ENCODE measurements at places on chromosomes 4 and X.

- DNase-seq, result no peak
Observed at GRCh38 chr4:182062936-182063335, 180.3 kb upstream of the TENM3 start.

DNA sequence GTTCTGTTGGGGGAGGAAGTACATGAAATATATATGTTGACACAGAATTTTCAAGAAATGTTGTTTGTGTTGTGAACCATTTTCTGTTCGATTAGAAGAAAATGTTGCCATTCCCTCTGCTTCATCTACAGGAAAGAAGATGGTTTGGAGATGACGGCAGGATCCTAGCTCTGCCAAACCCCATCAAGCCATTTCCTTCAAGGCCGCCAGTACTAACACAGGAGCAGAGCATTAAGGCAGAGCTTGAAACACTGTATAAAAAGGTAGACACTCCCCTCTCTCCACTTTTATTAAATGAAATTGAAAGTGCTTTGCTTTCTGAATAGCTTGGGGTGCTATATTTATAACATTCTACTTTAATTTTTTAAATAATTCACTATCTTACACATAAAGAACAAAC is 46.8 kb downstream of the CC2D2A start:
- no peak for DNase-seq

DNA sequence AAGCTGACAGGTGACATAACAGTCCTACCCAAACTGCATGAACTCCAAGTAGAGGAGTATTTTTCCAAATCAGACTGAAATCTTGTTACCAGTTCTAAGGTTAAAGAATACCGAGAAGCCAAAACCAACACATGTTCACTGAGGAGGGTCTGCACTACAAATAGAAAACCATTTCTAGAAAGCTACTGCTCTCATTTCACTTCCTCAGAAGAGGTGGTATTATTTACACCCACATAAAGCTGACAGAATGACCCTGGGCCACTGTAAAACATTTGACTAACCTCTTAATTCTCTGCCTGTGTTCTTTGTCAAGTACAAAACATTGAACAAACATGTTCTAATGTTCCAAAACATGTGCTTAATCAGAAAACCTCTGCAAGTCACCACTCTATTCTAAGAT is 95.8 kb downstream of the IQCM start:
- no peak for DNase-seq

GRCh38 chr4:36399762-36400353 is 118.4 kb downstream of the DTHD1 start:
- peak; percentile 32 for DNase-seq

GRCh38 chrX:19168609-19169008 is 46.3 kb upstream of the ADGRG2 start:
- DNase-seq, result no peak

GRCh38 chr4:20416800-20417199 is 165.1 kb downstream of the SLIT2 start:
- no peak for DNase-seq

GRCh38 chrX:46310815-46311497 is 234.3 kb downstream of the ZNF674 start:
- no peak for DNase-seq

DNA sequence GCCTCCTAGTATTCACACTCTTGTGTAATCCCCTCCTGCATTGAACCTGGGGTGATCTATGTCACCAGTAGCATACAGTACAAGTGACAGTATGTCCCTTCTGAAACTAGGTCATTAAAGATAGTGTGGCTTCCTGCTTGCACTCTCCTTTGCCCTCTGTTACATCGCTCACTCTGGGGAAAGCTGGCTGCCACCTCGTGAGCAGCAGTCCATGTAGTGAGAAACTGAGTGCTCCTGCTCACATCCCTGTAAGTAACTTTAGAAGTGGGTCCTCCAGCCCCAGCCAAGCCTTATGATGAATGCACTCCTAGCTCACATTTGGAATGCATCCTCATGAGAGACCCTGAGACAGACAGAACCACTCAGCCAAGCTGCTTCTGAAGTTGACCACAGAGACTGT is 89.8 kb upstream of the TNIP3 start:
- DNase-seq, result no peak

- DNase-seq, result no peak
Observed at GRCh38 chrX:130482871-130483270, 81.1 kb downstream of the RBMX2 start.

DNA sequence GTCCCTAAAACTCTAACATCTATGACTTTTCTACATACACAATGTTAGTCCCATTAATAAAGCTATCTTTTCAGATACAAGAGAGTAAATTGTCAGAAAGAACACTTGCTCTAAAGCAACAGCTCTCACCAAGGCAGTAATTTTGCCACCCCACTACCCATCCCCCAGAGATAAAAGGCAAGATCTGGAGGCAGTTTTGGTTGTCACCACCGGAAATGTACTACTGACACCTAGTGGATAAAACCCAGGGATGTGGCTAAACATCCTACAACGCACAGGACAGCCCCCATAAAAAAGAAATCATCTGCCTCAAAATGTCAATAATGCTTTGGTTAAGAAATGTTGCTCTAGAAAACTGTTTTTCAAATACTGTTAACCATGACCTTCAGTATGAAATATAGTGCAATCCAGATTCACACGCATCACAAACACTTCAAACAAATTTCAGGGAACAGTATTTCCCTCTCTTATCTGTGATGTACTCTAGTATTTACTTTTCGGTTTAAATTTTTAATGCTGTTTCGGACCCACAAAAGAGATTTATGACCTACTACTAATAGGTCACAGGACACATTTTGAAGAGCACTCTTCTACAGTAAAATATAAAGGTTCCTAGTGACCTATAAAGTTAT is 5.1 kb downstream of the FBXL5 start:
- DNase-seq, result no peak

DNA sequence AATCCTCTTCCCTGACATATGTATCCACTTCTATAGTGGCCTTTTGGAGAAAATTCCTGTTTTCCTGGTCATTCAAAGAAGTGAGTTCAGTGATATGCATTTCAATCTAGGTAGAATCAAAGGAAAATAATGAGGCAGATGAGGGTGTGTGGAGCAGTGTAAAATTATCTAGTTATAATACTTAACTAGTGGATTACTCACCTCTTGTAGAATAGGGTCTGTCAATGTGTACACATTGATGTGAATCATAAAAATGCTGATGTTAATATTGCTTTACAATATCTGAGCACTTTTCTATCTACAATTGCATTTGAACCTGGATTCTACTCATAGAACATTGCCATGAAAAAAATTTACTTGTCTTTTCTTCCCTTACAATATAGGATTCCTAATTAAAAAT is 293.5 kb downstream of the GBA3 start:
- no peak for DNase-seq

DNA sequence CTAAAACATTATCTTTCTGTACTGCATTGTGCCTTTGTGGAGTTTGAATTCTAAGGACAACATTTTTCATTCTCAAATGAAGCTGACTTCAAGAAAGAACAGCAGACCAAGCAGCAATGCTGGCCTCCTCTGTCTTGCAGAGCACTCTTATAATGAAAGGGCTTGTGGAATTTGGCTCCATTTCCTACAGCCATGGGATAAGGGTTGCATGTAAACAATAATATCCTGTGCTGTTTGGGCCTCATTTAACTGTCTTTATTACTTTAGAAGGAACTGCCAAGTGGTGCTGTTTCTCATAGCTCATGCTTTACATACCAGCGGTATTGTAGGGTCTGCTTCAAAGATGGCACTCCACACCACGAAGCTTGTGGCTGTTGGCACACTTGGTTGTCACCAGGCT is 111.4 kb upstream of the EOLA2 start:
- no peak for DNase-seq

GRCh38 chr4:32645653-32646052 is 1925.5 kb downstream of the PCDH7 start:
- DNase-seq, result no peak

DNA sequence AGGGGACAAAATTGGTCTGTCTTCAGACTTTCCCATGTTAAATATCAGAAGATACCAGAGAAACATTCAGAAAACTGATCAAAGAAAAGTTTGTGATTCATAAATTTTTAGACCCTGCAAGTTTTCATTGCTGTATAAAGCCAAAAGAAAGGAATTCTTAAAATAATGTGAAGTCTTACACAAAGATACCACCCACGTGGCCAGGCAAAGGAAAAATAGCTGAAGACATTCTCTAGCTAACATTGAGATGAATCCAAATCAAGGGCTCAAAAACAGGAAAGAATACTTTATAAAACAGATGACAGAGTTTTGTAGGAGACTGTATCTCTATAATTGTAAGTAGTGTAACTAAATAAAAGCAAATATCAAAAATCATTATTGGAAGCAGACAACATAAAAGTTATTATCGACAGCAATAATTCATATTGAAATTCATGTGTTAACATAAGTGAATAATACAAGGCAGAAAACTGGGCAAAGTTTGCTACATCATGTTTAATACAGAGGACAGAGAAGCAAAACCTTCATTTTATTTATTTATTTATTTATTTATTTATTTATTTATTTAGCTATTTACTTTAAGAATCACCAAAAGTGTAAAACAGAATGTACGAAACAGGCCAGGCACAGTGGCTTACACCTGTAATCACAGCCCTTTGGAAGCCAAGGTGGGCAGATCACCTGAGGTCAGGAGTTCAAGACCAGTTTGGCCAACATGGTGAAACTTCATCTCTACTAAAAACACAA is 204.6 kb upstream of the SLIT2 start:
- DNase-seq, result no peak

DNA sequence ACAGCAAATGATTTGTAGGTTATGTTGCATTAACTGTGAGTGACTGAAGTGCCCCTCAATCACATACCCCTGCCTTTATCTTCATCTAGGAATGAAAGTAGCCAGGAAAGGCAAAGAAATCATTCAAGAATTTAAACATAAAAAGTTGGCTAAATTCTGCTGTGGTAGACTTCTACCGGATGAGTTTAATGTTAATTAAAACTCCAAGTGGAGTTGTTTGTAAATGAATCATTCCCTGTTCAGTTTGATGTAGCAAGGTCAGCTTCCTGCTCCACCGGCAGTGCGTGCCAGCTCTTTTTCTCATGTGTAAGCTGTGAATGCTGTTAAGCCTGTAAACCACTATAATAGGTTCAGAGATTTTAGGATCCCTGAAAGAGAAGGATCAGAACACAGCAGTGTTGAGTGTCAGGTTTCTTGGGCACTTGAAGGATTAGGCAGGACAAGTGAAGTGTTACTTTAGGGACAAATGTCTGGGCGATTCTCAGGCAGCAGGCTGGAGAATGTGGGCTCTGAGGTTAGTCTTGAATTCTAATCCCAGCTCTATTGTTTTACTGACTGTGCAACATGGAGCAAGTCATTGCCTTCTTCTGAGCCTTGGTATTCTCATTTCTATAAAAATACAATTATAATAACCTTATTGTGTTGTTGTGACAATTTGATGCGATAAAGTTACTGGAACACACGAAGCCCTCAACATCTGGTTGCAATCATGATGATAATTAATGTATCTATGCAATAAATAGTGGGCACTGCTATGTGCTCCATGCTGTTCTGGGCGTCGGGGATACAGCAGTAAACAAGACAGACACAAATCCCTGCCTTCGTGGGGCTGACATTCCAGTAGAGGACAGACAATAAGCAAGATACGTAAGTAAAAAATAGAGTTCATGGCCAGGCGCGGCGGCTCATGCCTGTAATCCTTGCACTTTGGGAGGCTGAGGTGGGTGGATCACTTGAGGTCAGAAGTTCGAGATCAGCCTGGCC is 112.0 kb downstream of the SHROOM3 start:
- DNase-seq, result no peak

DNA sequence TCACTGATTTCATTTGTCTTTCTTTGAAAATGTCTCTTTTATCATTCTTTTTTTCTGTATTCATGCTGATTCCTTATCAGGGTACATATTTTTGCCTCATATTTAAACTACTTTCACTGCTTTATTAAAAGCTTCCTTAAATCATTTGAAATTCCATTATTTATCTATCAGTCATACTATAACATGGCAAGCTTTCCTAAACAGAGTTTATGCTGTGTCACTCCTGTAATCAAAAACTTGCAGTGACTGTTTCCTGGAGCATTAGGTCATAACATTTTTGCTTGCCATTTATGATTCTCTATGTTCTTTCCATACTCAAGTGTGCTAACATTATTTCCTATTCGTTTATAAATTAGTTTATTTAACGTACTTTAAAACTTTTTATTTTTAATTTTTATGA is 203.7 kb downstream of the BMPR1B start:
- no peak for DNase-seq

DNA sequence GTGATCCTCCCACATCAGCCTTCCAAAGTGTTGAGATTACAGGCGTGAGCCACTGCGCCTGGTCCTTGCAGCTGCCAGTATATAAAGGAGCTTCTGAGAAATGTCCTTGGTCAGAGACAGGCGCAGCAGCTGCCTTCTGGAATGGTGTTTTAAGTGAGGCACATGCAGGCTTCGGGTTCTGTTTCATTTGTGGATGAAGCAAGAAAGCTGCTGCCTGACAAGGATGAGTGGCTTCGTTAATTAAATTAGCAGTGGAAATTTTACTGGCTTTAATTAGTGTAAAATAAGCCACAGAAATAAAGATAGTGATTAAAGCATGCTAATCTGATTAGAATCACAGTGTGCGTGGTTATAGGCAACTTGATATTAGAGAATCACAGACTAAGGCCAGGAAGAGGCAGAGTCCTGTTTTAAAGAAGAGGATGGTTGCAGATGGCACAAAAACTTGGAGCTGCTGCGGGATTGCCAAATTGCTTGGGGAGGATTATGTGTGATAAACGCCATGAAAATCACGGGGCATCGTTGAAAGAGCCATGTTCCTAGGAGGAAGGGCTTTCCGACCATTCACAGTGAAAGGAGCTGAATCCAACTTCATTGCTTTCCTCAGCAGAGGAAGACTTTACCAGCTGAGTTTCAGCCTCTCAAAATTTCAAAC is 348.4 kb upstream of the FAT1 start:
- DNase-seq, result no peak

GRCh38 chr4:102500352-102500695 is 835 bp upstream of the NFKB1 start:
- no peak for DNase-seq

DNA sequence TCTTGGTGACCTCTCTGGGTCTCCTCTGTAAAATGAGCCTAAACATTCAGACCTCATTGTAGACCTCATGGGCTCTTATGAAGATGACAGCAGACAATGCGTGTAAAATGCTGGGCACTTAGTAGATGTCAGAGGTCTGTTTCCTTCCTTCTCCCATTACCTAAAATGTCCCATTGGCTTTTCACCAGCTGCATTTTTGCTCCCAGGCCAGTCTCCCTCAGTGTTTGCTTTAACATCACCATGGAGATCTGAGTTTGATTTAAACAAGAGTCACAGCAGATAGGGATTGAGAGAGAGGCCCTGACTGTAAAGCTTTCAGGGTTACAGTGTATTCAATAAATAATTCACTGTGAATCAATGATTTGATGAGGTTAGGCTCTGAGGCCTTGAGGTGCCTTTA is 24.3 kb downstream of the PSAPL1 start:
- DNase-seq, result no peak

- DNase-seq, result no peak
Observed at GRCh38 chr4:171629182-171629581, 184.0 kb upstream of the GALNTL6 start.

GRCh38 chr4:114677346-114677979 is 78.9 kb downstream of the UGT8 start:
- no peak for DNase-seq

GRCh38 chrX:70720721-70721120 is 187.8 kb downstream of the TEX11 start:
- DNase-seq, result no peak

- no peak for DNase-seq
Observed at GRCh38 chrX:20263474-20263873, 3.2 kb downstream of the RPS6KA3 start.

GRCh38 chr4:25984266-25984665 is 70.2 kb downstream of the SMIM20 start:
- no peak for DNase-seq

- DNase-seq, result no peak
Observed at GRCh38 chr4:144410230-144410783, 235.6 kb upstream of the HHIP start.

Data from stimulated activated CD4-positive, alpha-beta T cell treated with anti-CD3 and anti-CD28 coated beads, TNF-alpha, amount 100 ng/mL, for 4 hours (primary cell).